ENCODE measurements at places on chromosomes 3 and 15.

DNA sequence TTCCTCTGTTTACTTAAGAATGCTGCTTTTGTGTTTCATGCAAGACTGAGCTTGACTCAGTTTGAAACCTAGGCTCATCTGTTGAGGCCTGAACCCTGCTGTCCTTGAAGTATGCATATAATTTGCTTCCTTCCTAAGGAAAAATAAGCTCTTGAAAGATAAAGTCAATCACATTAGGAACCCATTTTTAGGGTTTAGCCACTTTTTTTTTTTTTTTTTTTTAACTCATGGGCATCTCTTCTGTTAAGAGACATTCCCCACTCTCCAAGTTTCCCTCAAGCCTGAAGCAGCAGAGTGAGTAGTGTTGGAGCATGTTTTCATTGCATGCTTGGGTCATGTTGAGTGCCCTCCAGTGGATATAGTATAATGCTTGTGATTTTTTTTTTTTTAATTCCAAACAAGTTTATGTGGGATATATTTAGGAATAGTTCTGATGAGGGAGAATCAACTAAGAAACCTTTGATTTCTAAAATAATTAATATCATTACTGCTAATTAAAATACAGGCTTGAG, 3.6 kb downstream of the CTNNB1 start:
- no peak for DNase-seq

DNA sequence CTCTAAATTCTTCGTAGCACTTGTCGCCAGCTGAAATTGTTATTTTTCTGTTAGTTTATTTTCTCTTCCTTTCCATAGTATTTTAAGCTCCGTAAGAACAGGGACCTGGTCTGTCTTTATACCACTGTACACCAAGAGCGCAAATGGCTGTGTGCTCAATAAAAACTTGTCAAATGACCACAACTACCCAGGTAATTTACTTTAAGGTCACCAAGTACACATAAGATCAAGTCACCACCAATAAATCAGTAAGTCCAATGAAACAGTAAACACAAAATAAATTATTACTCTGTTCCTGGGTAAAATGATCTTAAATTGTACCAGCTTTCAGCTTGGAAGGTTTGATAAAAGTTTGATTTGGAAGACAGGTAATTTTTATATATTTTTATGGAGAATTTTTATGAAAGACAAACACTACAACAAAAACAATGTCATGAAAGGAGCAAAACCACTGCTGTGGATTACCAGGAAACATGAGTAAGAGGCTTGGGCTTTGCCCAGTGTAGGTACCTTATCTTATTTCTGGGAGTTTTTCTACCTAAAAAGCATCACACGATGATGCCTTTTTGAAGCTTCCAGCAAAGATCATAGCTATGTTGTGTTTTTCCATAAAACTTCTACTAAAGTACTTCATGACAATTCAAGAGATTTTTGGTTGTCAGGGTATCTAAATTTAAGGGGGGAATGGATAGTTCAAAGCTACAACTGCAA, 406.8 kb downstream of the SHQ1 start:
- DNase-seq: no peak

DNA sequence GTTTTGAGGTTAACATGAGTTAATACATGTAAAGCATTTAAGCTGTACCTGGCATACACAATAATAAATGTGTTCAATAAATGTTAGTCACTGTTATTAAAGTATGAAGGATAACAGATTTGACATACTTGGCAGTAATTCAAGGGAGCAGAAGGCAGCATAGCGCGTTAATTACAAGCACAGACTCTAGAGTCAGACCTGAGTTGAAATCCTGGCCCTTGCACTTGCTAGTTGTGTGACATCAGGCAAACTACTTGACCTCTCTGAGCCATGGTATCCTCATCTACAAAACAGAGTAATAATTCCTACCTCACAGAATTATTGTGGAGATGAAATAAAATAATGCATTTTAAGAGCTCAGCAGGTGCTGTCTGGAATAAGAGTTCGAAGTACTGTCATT, 5.4 kb downstream of the IFT122 start:
- DNase-seq: no peak

- no peak for DNase-seq
Measured at GRCh38 chr3:120052677-120053076, 41.6 kb downstream of the GSK3B start.

GRCh38 chr3:37086918-37087317, 87.5 kb downstream of the LRRFIP2 start:
- DNase-seq: no peak

GRCh38 chr3:157477441-157477840, 25.8 kb downstream of the VEPH1 start:
- DNase-seq: no peak

All from posterior vena cava (tissue), 2 donors.